ENCODE measurements at places on chromosomes 4 and X.

DNA sequence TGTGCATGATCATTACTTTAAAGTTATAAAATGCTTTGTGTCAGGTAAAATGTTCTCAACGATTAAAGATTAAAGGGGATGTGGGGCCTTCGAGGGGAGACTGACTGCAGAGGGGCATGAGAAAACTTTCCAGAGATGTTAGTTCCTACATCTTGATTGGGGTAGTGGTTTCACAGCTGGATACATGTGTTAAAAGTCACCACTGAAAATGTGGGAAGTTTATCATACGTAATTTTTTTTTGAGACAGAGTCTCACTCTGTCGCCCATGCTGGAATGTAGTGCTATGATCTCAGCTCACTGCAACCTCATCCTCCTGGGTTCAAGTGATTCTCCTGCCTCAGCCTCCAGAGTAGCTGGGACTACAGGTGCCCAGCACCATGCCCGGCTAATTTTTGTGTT lies 79.5 kb downstream of the RBM47 start:
- DNase-seq, result no peak

DNA sequence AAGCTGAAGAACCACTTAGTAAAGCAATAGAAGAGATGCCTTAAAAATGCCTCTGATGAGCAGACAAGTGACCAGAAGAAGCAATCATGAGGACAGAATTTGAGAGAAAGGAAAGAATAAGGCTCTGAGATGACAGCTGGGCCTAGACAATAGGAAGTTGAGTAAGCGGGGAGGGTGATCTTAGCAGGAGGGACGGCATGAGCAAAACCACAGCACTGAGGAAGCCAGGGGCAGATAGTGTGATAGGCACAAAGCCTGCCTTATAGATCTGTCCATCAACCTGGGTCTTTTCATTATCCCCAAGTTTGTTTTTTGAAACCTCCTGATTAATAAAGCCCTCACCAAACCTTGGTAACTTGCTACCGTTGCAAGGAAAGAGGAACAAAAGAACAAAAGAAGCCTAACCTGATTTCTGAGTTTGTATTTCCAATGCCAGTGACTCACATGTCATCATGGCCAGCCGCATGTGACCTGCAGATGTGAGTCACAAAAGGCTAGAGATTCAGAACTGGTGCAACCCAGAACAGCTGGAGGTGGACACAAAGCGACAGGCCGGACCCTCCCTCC lies 55.7 kb upstream of the PPARGC1A start:
- DNase-seq, result no peak

- no peak for DNase-seq
Measured at GRCh38 chrX:154430916-154431315, 2.4 kb downstream of the ATP6AP1 start.

DNA sequence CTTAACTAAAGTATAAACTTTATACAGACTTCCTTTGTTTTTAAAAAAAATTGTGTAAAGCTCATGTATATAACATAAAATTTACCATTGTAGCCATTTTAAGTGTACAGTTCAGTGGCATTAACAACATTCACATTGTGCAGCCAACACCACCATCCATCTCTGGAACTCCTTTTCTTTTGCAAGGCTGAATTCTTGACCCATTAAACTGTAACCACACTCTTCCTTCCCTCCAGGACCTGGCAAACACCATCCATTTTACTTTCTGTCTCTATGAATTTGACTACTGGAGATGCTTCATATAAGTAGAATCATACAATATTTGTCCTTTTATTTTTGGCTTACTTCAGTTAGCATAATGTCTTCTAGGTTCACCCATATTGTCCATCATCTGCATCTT lies 104.7 kb downstream of the RASL11B start:
- DNase-seq, result no peak

DNA sequence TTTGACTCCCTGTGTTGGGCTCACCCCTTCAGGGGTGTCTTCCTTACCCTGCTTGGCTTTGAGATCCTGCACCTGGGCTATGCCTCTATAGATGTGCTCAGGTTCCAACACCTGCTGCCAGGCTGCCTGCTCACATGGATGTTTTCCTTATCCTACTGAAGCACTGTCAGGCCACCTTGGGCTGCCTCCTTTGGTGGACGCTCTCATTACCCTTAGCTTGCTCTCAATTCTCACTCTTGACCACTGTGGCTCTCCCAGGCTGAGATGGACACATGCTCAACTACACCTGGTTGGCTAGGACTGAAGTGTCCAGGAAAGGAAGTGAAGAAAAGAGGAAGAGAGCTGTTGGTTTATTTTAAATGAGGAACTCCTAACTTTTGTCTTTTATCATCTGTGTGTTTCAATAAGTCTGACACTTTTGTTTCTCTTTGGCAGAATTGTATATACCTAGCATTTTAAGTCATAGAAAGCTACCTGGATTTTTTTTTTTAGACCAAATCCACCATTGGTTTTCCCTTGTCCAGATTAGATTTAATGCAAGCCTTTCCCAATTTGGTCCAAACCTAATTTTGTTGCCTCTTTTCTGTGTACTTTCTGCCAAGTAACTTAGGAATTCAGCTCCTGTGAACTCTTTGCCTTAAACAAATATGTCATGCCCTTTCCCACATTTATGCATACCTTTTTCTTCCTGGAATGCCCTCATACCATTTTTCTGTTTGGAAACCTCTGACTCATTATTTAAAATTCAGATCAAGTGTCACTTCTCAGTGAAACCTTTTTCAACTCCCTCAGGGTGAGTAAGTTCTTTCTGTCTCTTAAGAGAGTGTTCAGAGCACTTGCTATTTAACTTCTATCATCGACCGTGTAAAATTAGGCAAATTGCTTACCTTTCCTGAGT lies 175.8 kb downstream of the GC start:
- DNase-seq, result no peak

- DNase-seq, result no peak
Measured at GRCh38 chr4:29295280-29295679, 1424.9 kb upstream of the PCDH7 start.

DNA sequence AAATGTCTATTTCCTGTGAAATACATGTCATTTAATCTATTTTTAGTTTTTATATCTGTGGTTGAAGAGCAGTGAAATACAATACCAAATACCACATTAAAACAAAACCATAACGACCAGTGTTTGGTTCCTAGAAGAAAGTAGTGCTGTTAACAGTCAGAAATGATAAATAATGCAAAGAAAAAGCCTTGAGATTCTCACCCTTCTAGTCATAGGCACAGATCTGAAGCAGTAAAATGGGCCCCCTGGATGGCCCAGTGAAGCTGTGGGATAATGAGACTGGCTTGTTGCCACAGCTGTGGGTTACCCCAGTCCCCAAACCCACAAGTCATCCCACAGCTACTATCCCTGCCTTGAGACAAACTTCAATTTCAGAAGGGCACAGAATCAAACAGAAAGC lies 137.3 kb upstream of the RPL34 start:
- no peak for DNase-seq

- DNase-seq, result no peak
Measured at GRCh38 chrX:150873616-150874015, 24.9 kb downstream of the CD99L2 start.
